CD4-positive, alpha-beta T cell treated with Interleukin-1 beta for 1 hour (primary cell): ENCODE measurements at places on chromosomes 3 and 15.

DNA sequence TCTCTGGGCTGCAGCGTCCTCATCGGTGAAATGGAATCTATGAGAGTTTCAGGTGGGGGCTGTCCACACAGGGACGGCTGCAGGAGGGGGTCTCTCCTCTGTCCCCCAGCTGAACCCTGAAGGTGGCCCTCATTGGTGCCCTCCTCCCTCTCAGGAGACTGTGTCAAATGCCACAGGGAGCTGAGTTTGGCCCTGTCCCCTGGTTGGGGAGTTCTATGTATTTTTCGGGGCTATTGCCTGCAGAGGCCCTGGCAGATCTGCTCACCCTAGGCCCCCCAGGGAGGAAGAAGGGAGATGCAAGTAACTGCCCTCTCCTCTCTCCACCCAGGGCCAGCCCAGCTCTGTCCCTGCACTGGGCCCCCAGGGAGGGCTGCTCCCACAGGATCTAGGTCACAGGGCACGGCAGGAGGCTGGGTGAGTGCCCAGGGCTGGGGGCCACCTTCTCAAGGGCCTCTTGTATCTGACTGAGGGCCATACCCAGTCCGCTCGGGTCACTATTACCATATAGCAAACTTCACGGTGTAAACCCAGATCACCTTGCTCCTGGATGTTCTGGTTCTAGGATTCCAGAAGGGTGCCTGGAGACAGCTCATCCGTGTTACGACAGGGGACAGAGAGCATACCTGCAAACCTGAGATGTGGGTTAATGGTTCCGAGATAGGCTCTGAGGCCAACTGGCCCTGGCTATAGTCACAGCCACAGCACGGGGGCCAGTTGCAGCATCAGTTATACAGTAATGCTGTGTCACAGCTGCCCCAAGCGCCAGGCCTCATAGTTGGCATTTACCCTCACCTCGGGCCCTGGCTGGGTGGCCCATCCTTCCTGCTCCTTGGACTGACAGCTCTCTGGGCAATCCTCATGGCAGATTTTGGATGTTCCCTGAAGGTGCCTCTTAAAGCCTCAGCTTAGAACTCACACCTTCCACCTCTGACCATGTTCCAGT, 102.4 kb upstream of the PRR23E start:
- DNase-seq: no peak

DNA sequence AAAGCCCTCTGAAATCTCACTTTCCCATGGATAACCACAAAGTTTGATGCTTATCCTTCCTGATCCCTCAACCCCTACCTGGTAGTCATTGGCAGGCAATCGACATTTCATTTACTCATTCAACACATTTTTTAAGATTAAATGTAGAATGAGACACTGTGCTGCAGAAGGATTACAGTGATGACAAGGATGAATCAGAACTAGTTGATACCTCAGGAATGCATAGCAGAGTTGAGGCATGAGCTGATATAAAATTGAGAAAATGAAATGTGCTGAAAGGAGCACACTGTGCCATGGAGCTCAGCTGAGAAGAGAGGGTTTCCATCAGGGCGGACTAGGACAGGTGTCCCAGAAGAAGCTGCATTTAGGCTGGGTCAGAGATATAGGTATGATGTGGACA, 48.9 kb upstream of the ACTL6A start:
- DNase-seq: no peak

GRCh38 chr15:56337084-56337725, 28.0 kb upstream of the TEX9 start:
- DNase-seq: no peak

DNA sequence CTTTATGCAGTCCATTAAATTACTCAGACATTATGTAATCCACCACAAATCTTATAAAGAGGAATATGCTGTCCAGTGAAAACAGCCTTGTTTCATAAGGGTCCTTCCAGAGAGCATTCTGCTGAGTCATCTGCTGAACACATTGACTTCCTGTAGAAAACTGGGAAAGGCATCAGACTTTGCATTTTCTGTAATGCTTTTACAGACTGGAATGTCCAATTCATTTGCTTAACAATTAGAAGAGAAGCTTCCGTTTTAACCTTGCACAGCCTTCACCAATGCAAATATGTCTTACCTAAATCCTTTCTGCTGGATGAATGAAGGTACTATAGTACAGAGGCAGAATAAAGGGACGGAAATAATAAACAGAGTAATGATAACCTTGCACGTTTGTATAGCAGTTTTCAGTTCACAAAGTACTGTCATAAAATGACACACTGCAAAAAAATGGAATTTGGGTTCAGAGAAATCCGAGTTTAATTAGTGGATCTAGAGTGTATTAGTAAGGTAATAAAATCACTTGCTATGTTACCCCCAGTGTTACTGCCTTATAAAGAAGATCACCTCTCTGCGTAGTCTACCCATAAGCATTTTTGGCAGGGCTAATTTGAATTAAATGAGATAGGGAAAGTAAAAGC, 301.5 kb downstream of the PYDC2 start:
- DNase-seq: no peak

DNA sequence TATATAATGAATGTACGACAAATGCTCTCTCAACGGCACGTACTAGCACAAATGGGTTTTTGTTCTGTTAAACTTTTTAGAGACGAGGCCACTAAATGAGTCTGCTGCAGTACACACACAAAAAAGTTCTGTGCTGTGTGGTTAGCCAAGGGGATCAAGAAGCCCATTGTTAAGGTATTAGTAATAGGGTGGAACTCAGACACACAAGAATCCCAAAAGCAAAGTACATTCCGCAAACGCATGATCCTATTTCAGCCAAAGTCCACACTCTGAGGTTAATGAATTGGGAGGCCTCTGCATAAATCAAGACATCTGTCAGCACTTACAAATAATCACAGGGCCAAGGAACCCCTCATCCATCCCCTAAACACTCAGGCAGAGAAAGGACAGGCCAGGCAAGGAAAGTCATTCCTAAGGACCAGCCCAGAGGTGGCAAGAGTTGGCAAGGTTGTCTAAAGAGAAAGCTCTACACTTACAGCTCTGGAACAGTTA, 12.1 kb downstream of the OSBPL10 start:
- DNase-seq: no peak

DNA sequence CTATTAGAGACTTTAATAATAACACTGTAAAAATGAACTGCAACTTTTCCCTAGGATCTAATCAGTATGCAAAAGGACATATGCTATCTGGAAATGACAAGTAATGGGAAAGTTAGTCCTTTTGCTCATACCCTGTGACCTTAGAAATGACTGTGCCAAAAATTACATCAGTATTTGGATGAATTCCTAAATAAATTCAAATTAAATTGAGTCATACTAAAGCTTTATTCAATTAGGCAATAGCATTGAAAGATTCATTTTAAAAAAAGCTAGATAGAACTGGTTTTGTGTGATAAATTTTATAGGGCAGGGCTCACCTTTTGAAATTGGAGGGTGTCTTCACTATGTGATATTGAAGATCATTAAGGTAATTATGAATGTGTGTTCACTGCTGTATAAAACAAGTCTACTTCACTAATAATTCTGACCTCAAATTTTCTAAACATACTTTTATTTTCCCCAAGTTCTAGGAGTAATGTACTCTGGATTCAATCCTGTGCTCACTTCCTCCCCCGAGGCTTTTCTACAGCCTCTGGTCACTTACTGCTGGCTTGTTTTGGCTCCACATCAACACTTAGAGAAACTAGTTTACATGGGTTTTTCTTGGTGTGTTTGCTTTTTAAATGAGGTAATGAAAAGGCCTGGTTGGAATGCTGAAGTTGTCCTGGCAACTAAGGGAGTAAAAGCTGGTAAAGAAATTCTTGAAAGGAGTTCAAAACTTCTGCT, 44.4 kb upstream of the SPTSSB start:
- DNase-seq: no peak

DNA sequence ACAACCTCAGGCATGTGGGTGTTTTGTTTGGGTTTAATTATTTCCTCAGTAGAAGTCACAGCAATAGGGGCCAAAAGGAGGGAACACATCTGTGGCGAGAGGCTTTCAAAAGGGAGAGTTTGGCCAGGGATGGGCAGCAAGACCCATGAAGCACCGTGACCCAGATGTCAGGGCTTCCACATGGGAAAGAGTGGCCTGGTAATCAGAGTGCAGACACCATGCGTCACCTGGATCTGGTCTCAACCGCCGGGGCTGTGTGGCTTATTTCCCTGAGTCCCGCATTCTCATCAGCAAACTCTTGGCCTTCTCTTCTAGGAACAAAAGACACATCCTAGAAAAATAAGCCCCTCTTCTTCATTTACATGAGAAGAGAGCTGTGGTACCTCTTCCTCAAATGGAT, 12.4 kb upstream of the MUSTN1 start:
- DNase-seq: no peak

DNA sequence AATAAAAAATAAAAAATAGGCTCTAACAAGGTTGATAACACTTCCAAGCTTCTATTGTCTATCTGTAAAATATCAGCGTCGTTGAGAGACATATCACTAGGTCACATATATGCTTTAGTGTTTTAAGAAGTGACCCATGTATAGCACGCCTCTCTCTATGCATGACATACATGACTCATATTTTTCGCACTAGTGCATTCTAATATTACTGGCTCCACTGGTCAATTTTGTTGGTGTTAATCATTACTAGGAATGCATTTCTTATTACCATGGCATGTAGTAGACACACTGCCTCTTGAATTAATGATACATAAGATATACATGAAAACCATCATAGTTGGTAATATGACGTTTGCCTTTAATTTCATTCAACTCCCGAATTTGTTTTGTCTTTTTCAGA, 203.1 kb downstream of the CHL1 start:
- DNase-seq: no peak

- DNase-seq: peak; percentile 27
Measured at GRCh38 chr15:85504749-85505676, 124.6 kb downstream of the AKAP13 start.

- DNase-seq: peak; percentile 49
Measured at GRCh38 chr3:36988356-36988755, 4.6 kb downstream of the EPM2AIP1 start.

- DNase-seq: no peak
Measured at GRCh38 chr3:150370999-150371398, 37.1 kb upstream of the TSC22D2 start.

- no peak for DNase-seq
Measured at GRCh38 chr3:127214975-127215374, 22.0 kb downstream of the PRR23E start.

DNA sequence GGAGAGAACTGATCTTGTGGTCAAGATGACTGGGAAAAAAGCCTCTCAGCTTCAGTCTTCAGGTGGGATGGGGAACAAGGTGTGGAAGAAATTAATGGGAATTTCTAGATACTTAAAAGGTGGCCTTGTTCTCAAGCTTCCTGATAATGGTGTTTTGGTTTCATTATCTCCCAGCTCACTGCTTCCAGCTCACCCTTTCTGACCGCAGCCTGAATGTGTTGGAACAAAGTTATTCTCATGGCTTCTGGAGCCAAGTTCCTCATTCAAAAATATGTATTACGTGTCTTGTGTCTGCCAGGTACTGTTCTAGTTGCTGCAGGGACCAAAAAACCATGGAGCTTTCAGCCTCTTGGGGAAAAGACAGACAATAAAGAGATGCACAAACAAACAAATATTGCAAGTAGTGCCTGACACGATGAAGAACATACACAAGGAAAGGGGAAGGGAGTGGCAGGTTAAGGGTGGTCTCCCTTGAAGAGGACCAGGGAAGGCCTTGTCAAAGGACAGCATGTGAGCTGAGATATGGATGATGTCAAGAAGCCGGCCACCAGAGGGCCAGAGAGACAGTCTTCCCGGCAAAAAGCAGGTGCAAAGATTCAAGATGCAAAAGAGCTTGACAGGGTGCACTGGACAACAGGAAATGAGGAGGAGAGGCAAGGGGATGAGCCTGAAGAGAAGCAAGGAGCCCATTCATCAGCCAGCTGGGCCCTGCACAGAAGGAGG, 35.5 kb downstream of the ARRDC4 start:
- no peak for DNase-seq

- DNase-seq: peak; percentile 10
Measured at GRCh38 chr3:8416965-8417364, 84.7 kb upstream of the LMCD1 start.

- DNase-seq: no peak
Measured at GRCh38 chr15:51837792-51838251, 8.4 kb downstream of the TMOD3 start.

DNA sequence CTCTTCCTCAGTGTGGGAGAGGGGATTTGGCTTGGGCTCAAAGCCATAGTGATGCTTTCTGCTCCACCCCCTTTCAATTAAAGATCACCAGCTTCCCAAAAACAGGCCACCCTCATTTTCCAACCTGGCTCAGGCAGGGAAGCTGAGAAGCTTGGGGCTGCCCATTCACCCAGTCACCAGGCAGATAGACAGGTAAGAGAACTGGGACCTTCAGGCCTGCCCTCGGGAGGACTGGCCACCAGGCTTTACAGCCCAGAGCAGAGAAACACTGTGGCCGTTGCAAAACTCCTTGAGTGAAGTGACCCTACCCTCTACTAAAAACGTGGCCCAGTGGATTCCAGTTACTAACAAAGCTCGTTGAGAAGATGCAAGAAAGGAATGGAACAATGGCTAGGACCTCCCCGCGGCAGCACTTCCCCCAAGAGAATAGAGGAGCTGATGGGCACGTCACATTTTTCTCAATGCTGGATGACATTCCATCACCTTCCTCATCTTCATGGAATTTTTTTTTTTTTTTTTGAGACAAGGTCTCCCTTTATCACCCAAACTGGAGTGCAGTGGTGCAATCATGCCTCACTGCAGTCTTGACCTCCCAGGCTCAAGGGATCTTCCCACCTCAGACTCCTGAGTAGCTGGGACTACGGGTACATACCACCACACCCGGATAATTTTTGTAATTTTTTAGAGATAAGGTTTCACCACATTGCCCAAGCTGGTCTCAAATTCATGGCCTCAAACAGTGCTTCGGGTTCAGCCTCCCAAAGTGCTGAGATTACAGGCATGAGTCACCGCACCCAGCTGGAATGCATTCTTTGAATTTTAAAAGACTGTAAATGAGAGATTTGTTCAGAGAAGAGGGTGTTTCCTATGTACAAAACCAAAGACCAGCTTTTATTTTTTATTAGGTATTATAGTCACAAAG, 37.9 kb downstream of the LIPC start:
- no peak for DNase-seq

DNA sequence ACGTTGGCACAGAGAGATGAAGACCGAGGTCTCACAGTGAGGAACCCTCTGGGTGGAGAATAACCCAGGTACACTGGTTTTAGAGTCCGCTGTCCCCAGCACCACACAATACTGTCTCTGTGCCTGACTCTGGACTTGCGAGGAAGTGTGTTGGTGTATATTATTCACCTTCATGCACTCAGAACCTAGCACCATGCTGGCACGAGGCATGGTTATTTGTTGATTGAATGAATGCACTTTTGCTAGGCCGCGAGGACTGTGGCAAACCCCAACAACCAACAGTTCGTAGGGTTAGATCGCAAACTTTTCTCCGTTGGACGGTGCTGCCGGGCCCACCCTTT, 484 bp upstream of the C3orf52 start:
- DNase-seq: no peak

DNA sequence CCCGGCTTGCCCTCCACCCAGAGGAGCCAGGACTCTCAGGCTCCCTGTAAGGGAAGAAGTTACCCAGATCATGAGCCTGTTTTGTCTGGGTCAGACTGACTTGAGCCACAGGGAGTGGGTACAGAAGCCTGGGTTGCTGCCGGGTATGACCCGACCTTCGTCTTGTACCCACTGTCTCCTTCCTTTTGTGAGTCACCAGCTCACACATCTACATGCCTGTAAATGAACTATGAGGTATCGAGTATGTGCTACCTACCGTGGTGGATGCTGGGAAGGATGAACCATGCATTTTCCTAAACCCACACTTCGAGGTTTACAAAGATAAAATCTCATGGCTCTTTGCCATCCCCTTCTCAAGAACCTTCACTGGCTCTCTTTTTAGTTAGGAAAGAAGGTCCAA, 56.9 kb downstream of the CACNA1D start:
- DNase-seq: no peak

- no peak for DNase-seq
Measured at GRCh38 chr15:38696790-38697495, 132.3 kb upstream of the RASGRP1 start.
